Amniotic stem cell (primary cell): ENCODE measurements at places on chromosomes 11 and 22.

GRCh38 chr11:9774109-9774508, 110.2 kb downstream of the SWAP70 start:
- DNase-seq, result no peak

- DNase-seq, result peak; percentile 42
Observed at GRCh38 chr11:62694455-62695167, 5.3 kb upstream of the LRRN4CL start.

GRCh38 chr11:115084231-115084630, 405.9 kb downstream of the NXPE2 start:
- no peak for DNase-seq

- no peak for DNase-seq
Observed at GRCh38 chr11:135022454-135022853, 610.4 kb upstream of the B3GAT1 start.

GRCh38 chr11:18493310-18493709, 33.4 kb downstream of the TSG101 start:
- no peak for DNase-seq

DNA sequence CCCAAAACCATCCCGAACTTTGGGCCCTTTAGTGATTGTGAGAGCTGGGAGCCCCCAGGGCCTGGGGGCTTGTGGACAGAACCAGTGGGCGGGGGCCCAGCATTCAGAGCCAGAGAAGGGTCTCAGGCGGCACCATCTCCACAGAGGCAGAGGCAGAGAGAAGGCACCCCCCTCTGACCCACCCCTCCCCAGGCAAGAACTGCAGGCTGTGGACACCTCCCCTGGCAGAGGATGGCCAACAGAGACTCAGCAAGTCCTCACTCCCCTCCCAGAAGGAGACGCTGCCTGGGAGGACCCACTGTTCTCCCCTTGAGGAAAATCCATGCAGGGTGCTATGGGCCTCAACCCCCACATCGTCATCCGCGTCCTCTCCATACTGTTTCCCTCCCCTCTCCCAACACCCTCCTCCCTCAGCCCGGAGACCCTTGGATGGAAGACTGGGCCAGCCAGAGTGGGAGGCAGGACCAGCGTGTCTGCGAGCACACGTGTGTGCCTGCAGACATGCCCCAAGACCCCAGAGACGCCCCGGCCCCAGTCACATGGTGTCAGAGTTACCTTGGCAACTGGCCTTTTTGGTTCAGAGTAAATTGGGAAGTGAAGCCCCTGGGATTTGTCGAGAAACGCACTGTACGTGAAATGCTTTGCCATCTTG, 42.6 kb downstream of the KCNC1 start:
- no peak for DNase-seq

GRCh38 chr22:22593964-22594656, 35.0 kb upstream of the PRAME start:
- no peak for DNase-seq

- DNase-seq, result no peak
Observed at GRCh38 chr11:99973993-99974392, 713.1 kb upstream of the ARHGAP42 start.

GRCh38 chr11:76321820-76322524, 59.0 kb downstream of the THAP12 start:
- DNase-seq, result no peak

DNA sequence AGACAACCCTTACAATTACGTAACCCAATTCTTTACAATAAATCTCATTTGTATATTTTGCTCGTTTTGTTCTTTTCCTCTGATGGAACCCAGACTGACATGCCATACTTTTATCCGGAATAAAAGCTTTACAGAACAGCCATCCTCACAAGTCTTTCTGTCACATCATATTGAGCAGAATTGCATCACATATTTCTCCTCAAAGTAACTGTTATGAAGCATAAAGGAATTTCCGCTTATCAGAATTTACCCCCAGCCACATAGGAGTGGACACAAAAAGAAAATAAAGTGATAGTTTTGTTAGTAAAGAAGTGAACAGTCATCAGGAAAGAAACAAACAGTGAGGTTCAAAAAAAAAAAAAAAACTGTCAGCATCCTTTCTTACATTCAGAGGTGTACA, 539.5 kb upstream of the LUZP2 start:
- DNase-seq, result no peak

- peak; percentile 11 for DNase-seq
Observed at GRCh38 chr22:25362215-25362882, 142.9 kb downstream of the CRYBB2 start.

DNA sequence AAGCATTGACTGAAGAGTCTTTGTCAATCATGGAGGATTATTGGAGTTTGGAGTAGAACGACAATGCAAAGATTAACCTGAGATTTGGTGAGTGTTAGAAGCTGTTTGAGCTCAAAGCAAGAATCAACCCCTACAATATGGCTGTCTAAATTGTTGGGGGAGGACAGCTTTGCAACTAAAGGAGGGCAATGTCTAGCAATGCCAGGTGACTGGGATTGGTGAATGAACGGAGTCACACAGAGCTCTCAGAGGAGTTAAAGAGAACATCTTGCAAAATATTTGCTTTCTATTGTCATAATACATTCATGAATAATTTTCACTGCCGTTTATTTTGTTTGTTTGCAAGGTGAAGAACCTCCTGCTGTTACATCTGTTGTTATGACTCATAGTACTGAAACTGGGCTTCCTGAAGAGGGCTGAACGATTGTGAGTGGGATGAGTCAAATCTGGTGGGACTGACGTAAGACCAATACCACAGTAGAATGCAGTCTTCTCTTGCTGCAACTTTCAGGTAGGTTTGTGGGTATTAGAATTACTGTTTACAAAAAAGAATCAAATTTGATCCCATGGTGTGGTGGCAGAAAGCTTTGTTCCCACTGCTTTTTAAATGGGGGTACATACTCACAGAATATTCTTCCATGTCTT, 281.9 kb downstream of the CADM1 start:
- no peak for DNase-seq

DNA sequence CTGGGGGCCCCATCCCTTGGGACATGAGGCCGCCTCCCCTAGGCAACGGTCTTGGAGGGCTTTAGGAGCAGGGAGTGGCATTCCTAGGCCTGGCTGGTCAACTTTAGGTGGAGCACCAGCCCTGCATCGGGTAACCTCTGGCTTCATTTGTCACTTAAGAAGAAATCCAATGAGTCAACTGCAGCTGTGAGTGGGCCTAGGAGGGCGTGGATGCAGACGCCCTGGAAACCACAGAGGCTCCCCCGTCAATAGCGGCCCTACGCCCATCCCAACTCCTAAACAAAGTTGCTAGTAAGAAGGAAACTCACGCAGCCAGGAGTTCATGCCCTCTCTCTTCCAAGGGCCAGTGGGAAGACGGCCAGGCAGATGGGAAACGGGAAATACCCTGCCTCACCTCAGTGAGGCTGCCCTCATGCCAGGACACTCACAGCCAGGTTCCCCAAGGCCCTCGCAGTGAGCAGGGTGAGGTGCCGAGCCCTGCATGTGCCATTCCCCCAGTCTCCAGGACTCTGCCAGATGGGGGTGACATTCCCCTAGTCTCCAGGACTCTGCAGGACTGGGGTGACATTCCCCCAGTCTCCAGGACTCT, 20.8 kb downstream of the BID start:
- no peak for DNase-seq

GRCh38 chr22:44898236-44898635, 111.6 kb downstream of the PHF21B start:
- DNase-seq, result no peak

DNA sequence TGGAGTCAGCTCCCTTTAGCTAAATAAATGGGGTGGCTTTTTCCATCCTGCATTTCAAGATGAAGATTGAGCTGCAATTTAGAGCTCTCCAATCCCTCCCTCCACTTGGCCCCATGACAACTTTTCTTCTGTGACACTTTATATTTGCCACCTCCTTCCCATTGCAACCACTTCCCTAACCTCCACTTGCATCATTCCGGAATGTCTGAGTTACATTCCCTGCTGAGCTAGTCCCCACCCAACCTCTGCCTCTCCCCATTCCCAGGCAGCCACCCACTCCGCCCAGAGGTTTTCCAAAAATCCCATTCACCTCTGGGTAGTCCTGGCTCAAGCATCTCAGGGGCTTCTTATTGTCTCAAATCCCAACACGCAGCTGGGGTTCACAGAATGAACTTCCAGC, 24.7 kb downstream of the PC start:
- no peak for DNase-seq

- peak; percentile 6 for DNase-seq
Observed at GRCh38 chr11:7657306-7658025, 15.8 kb downstream of the CYB5R2 start.

GRCh38 chr11:34176751-34177209, 71.4 kb downstream of the NAT10 start:
- DNase-seq, result no peak

DNA sequence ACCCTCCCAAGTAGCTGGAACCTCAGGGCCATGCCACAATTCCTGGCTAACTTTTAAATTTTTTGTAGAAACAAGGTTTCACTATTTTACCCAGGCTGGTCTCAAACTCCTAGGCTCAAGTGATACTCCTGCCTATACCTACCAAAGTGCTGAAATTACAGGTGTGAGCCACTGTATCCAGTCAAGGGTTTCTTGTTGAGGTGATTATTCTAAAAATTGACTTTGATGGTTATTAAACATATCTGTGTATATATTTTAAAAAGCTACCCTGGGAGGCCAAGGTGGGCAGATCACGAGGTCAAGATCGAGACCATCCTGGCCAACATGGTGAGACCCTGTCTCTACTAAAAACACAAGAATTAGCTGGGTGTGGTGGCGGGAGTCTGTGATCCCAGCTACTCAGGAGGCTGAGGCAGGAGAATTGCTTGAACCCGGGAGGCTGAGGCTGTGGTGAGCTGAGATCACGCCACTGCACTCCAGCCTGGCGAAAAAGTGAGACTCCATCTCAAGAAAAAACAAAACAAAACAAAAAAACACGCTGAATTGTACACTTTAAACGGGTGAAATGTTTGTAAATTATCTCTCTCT, 27.1 kb downstream of the MAPK1 start:
- no peak for DNase-seq

DNA sequence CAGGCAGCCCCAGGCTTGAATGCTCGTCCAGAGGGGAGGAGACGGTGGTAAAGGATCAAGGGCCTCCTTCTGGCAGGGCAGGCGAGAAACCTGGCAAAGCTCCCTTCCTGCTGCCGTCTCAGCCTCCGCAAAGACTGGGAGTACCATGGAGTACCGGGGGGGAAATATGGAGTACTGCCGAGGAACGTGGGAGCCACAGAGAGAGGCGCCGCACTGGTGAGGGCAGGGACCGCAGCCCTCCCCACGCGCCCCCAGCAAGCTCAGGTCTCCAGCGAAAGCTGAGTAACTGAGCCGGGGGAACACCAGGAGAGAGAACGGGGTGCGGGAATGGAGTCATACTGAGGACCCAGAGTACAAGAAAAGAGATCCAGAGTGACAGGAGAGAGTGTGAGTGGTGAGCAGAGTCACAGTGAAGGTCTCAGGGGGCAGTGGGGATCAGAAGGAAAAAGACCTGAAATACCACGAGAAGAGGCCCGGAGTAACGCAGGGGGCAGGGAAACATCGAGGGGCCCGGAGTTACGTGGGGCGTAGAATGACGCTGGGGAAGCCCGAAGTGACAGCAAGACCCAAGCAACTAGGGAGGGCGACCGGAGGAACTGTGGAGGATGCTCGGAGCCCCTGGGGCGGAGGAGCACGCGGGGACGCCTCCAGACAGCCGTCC, 740 bp downstream of the EML3 start:
- DNase-seq, result no peak

DNA sequence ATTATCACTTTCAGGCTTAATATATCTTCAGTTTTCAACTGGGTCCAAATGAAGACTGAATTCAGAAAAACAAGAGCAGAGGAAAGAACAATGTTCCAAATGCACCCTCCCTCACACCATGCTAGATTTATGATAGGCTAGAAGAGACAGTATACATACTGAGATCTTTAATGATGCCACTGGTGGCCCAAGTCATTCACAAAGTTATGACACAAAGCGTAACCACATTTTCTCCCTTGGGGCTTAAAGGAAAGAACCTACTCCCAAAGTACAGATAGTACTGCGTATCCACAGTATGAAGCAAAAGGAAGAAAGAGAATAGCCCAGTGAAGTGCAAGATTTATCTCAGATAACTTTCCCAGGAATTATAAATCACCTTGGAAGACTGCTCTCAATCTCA, 10.9 kb upstream of the SOX6 start:
- DNase-seq, result no peak

GRCh38 chr11:106684944-106685343, 333.3 kb downstream of the GUCY1A2 start:
- DNase-seq, result no peak

DNA sequence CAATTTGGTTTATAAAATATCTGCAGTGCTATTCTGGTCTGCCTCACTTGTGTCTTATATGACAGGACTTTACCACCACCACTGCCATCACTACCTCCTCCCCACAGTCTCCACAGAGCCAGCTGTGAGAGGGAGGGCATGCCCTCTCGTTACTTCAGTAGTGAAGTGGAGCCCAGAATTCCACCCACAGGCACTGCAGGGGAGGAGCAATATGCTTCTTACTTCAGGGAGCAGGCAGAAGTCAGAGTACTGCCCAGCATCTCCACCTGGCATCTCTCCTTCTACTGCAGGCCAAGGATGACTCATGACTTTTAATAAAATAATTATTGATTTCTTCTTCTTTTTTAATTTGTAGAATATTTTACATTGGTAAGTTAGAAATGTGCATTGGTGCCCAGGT, 255.5 kb downstream of the DYNC2H1 start:
- DNase-seq, result no peak

GRCh38 chr11:27864611-27865010, 164.4 kb upstream of the BDNF start:
- DNase-seq, result no peak

GRCh38 chr22:37905534-37906363, at the start of gene MICALL1:
Gene MICALL1, plus strand, starts transcription at chr22:37906297. Its CDS starts 126 bp downstream, at chr22:37906423.
- peak; percentile 40 for DNase-seq

DNA sequence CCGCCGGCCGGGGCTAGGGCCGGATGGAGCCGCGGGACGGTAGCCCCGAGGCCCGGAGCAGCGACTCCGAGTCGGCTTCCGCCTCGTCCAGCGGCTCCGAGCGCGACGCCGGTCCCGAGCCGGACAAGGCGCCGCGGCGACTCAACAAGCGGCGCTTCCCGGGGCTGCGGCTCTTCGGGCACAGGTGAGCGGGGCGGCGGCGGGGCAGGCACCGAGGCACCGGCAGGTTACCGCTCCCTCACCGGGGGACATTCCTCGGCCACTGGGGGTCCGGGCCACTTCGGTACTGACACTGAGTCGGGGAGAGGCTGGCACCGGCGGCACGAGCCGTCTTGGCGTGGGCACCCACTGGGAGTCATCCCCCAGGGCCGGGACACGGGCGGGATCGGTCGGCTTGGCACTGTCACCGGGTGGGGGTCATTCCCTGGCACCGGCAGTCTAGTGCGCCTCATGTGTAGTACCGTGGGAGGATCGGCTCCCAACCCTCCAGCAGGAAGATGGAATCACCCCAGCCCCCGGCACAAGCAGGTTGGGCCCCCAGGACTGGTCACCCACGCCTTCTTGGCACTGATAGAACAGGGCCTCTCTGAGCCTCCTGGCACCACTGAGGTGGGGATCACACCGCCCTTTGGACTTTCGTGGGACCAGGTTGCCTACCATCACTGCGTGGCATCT, 511 bp downstream of the DGKZ start:
- no peak for DNase-seq

GRCh38 chr11:92707665-92708064, 261.8 kb upstream of the MTNR1B start:
- no peak for DNase-seq
